ENCODE measurements at places on chromosomes 6 and 20.

- no peak for DNase-seq
Measured at GRCh38 chr20:51312480-51312783, 230.1 kb downstream of the NFATC2 start.

- DNase-seq: no peak
Measured at GRCh38 chr20:4434681-4435080, 287.0 kb upstream of the PRND start.

DNA sequence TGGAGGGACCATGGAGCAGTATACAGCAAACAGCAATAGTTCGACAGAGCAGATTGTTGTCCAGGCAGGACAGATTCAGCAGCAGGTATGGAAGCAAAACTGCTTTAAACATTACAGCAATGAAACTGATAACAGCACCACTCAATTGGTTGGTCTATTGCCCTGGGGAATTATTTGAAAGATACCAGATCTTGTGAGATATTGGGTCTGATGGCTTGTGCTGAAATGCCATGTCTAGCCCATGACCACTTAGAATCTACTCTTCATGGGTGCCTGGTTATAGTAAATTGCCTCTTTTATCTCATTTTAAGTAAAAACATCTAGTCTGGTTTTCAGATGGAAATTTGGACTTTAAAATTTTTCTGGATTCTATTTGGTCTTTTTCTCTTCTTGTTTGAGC, 6.3 kb downstream of the NFYA start:
- DNase-seq: no peak

GRCh38 chr20:4560667-4561066, 161.0 kb upstream of the PRND start:
- DNase-seq: no peak

DNA sequence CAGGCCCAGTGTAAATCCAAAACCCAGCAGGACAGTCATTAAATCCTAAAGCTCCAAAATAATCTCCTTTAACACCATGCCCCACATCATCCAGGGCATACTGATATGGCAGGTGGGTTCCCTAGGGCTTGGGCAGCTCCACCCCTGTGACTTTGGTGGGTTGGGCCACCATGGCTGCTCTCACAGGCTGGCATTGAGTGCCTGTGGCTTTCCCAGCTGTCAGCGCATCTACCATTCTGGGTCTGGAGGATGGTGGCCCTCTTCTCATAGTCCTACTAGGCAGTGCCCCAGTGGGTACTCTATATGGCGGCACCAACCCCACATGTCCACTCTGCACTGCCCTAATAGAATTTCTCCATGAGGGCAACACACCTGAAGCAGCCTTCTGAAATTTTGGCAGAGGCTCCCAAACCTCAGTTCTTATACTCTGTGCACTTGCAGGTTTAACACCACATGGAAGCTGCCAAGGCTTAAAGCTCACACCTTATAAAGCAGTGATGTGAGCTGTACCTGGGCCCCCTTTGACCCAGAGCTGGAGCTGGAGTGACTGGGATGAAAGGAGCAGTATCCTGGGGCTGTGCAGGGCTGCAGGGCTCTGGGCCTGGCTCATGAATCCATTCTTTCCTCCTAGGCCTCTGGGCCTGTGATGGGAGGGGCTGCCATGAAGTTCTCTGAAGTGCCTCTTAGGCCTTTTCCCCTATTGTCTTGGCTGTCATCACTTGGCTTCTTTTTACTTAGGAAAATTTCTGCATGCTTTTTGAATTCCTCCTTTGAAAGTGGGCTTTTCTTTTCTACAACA, 765.5 kb upstream of the EPHA7 start:
- DNase-seq: no peak

GRCh38 chr6:169778646-169779045, 27.2 kb downstream of the ERMARD start:
- DNase-seq: no peak

- DNase-seq: peak; percentile 40
Measured at GRCh38 chr20:43508604-43509040, 1.1 kb downstream of the L3MBTL1 start.

DNA sequence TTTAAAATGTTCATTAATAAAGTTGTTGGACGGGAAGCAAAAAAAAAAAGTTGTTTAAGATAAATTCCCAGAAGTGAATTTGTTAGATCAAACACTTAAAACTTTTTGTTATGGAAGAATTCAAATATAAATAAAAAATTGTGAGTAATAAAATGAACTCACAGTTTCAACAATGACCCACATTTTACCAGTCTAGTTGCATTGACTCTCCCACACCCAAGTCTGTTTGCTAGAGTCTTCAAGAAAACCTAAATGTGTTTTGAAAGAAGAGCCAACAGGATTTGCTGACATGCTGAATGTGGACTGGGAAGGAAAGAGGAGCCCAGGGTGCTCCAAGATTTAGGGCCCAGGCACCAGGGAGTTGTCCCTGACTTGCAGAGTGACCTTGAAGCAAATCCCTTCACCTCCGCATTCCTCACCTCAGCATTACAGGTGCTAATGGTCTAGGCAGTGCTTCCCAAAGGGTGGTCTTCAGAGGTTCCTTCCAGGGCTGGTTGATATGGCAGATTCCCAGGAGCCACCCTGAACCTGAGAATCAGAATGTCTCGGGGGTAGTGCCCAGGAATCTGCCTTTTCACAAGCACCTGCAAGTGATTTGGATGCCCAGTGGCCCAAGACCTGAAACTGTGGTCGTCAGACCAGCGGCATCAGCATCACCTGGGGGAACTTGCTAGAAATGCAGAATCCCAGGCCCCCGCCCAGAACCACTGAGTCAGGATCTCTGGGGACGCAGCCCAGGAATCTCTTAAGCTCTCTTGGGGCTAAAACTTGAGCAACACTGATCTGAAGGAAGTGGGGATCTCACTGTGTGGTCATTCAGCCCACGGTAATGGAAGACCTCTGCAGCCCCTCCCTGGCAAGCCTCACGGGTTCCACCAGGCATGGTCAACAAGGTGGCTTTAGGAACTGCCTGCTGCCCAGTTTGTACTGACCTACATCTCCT, 31.1 kb downstream of the POFUT1 start:
- DNase-seq: no peak

DNA sequence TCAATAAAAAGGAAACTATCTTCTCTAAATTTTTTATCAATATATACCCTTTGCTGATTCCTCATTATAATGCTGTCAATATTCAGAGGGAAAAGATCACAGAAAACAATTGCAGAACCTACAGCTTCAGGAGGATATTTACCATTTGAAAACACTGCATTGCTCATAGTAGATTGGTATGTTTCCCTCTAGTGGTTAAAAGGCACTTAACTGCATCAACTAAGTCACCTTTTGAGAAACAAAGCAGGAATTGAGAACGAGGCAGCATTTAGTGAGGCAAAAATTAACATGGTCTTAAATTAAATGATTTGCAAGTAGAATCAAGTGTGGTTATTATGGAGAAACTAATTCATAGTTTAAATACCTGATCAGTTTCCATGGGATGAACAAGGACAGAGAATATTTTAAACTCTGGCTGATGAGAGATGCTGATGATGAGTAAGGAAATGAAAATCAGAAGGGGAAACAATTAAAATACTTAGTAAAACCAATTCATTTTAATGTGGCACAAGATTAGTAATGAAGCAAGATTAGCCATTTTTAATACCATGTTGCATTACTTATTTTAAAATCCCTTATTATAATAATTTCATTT, 642.1 kb downstream of the EPHA7 start:
- no peak for DNase-seq

- no peak for DNase-seq
Measured at GRCh38 chr6:10725716-10726115, 2.8 kb downstream of the TMEM14C start.

- no peak for DNase-seq
Measured at GRCh38 chr6:13307508-13307995, 20.8 kb downstream of the TBC1D7 start.

DNA sequence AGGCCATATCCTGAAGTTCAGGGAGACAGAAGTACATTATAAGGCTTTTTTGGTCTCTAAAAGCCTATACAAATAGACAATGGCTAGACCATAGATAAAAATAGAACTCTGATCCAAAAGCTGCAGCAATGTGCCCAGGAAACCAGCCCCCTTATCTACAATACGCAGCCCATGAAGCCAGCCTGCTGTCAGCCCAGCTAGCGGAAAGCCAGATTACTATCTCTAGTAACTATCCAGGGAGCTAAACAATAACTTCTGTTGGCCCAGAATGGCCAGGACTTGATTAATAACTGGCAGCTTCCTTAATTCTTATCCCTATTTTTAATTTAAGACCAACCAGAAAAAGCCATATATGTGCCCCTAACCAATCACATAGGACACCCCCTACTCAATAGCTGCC, 160.4 kb upstream of the SMLR1 start:
- DNase-seq: no peak

- no peak for DNase-seq
Measured at GRCh38 chr6:44002593-44003344, 124.5 kb downstream of the MRPL14 start.

DNA sequence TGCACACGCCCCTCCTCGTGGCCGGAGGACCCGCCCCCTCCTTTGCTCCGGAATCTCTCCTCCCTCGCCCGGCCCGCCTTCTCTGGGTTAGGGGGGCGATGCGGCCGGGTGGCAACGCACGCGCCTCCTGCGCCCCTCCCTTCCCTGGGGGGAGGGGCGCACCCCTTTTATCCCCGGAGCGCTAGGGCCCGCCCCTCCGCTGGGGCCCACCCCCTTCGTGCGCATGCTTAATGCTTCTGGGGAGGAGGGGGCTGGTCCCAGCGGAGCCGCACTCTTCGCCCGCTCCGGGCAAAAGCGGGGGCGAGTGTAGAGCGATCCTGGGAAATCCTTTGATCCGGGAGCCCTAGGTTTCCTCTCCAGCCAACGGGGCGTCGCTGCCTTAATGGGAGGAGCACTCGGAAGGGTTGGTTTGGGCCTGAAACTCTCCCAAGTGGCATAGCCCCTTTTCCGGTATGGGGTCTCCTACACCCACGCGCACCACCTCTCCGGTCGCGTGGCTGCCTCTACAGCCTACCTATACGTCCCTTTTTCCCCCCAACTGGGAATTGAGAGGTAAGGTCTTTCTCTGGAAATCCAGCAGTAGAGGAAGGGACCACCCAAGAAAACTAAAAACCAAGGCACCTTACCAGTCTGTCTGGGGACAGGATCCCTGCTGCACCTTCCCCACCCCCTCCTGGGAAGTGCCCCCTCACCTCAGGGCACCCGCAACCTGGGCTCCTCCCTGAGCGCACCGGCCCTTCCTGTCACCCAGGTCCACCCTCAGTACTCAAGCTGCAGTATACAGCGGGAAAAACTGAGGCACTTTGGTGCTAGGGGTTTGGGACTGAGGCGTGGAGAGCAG, 2.1 kb downstream of the SOX12 start:
- DNase-seq: peak; percentile 86

DNA sequence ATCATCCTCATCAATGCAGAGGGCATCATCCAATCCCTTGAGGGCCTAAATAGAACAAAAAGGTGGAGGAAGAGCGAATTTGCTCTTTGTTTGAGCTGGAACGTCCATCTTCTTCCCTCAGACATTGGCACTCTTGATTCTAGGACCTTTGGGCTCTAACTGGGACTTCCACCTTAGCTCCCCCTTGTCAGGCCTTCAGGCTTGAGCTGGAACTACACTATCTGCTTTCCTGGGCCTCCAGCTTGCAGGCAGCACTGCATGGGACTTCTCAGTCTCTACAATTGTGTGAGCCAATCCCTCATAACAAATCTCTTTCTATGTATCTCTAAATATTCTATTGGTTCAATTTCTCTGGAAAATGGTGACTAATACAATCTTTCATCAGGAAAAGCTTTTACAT, 155.4 kb downstream of the MCHR2 start:
- DNase-seq: no peak

DNA sequence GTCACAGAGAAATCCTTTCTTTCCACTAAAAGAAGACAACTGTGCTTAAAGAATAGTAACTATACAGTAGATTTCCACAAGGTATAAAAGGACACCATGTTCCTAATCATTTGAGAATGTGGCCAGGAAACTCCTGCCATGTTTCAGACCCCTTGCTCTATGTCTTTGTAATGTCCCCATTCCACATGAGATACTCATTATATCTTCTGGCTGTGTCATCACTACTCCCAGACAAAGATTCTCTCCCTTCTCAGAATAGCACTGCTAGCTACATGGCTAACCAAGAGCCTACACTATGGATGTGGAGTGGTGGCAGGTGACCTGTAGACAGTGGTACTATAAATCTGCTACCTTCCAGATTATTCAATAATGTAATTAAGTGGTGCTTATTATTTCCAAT, 218.1 kb upstream of the MCHR2 start:
- no peak for DNase-seq

DNA sequence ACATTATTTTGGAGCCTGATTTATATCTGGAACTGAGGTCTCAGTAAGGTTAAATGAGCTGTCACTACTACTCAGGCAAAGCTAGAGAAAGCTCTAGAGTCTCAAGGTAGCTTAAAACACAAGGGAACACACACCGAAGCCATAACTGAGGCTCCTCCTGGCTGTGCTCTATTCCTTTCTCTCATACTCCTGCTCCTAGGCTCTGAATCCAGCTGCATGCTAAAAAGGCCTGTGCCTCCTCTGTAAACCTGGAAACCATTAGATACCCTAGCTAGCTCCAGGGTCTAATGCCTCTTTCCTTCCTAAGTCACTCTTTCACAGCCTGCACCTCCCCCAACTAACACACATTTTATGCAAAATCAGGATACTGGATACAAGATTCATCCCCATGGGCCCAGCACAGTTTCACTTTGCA, 17.1 kb downstream of the RIPOR2 start:
- no peak for DNase-seq

DNA sequence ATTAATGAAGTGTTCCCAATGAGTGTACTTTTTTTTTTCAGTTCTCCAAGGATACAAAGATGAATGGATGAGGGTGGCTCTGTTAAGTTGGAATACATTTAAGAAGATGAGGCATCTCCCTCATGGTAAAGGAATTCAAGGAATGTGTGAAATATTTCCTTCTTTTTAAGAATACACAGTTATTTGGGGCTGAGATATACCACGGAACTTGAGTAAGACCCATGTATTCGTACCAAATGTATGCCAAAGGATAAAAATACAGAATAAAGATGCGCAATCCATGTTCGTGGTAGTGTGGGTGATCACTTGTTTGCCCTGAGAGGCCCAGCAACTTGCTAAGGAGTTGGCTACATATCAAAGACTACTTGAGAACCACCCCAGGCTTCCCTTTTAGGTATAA, 164.2 kb upstream of the TCF21 start:
- no peak for DNase-seq

GRCh38 chr20:59207742-59208357, 44.2 kb downstream of the ZNF831 start:
- peak; percentile 66 for DNase-seq

DNA sequence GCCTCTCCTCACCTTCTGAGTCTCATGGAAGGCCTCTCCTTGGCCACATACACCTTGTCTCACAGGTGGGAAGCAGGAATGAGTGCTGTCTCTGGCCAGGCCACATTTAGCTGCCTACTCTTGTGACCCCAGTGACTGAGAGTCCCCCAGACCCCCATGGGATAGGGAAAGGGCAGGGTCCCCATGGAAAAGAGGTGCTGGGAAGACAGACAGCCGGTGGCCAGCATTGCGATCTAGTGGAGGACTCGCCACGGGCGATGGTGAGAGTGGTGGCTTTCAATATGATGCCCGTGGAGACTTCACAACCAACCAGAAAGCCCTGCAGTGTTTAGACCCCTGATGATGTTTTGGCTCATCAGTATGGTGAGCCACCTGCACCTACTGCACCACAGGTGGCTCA, 19.8 kb downstream of the MANBAL start:
- DNase-seq: no peak

Measured in 8988T (cell line).